ENCODE measurements at places on chromosomes 3 and 15.

DNA sequence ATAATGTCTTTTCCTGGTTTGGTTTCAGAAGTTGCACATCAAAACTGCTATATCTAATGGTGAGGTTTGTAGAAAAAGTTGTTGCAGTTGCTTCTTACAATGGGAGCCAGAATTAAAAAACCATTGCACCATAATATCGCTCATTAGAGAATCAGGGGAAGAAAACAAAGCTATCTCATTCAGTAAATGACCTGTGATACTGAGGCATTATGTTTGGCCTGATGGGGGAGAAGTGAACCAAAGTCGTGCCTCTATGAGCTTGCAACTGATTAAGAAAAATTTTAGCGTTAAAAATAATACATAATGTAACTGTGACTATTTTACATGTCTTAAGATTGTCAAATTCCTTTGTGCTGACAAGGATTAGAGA is 60.2 kb upstream of the ARHGEF26 start:
- no peak for DNase-seq

GRCh38 chr15:89693696-89694095 is 3.1 kb downstream of the WDR93 start:
- DNase-seq = no peak

GRCh38 chr3:11224870-11225229 is 47.3 kb upstream of the ATG7 start:
- no peak for DNase-seq

DNA sequence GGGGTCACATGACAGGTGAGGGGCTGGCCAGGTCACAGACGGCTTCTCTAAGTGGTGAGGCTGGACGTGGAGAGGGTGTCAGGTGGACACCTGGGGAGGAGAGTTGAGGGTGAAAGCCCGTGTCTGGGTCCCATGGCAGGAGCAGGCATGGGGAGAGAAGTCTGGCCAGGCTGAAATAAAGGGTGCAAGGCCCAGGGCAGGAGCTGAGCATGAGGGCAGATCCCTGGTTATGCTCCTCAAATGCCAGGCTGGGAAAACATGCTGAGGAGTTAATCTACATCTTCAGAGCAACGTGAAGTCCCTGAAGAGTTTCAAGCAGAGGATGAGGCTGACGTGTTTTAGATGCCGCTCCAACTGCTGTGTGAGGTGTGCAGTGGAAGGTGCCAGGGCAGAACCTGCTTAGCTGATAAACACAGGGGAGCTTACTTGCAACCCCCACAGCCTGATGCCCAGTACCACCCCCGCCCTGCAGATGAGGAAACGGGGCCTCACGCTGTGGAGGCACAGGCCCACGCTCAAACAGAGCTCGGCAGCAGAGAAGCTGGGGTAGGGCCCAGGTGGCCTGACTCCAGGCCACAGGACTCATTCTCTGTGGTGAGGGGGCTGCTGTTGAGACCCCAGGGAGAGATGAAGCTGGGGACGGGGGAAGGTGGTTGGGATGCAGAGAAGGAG is 40.5 kb downstream of the HCN4 start:
- no peak for DNase-seq

DNA sequence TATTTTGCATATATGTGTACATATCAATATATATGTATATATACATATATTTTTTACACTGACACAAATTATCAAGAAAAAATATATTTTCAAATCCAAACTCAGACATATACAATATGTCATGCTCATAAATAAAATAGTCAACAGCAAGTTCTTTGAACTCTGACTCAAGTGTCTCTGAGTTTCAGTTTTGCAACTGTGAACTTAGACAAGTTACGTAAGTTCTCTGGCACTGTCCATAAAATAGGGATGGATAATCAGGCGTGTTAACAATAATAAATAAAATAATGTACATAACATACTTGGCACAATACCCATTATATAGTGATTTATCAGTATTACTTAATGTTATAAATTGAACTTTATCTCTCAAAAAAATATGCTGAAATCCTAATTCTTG is 12.1 kb upstream of the XRN1 start:
- DNase-seq = no peak

GRCh38 chr3:70980646-70981170 is 602.8 kb downstream of the FOXP1 start:
- no peak for DNase-seq

DNA sequence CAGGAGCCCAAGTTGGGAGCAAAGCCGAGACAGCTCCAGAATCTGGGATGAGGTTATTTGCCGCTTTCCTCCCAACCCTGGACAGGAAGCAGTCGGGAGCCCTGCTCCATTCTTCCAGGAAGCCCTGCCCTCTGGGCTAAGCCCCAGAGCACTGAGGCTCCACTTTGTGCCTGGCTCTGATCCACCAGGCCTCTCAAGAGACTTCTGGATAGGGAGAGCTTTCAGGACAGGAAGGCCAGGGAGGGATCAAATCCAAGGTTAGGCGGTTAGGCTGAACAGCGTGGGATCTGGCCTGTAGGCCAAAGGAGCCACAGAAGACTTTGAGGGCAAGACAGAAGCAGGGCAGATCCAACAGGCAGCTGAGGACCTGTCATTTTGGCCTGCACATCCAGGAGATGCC is 835 bp downstream of the STOML1 start:
- DNase-seq = no peak

- DNase-seq = no peak
Observed at GRCh38 chr3:52181543-52181942, 16.4 kb upstream of the ALAS1 start.

DNA sequence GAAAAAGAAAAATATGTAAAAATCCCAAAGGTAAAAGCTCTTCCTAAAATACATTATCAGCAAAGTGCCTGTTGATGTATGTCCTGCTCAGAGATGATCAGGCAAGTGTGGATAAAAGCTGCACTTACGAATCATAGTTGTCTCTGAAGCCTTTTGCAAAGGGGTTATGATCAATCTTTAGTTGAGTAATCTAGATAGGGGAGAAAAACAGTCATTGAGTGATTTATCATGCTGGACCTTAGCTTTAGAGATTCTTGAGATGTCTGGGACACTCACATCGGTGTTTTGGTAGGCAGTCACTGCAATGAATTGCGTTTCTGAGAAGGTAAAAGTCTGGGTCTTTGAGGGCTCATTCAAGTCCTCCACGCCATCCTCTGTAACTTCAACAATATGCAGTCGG is 3.7 kb downstream of the EOMES start:
- DNase-seq = no peak

DNA sequence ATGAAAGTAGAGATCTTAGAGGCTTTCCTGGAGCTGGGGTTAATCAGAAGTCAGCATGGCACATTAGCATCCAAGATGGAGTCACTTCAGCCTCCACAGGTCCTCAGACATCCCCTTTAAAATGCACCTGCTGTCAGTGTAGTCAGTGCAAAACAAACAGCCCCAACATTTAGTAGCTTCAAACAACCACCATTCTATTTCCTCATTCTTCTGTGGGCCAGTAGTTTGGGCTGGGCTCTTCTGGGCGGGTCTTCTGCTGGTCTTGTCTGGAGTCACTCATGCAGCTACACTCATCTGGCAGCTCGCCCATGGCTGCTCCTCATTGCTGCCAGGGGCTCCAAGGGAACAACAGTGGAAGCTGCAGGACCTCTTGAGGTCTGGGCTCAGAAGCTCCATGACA is 99.9 kb downstream of the TLE3 start:
- no peak for DNase-seq

DNA sequence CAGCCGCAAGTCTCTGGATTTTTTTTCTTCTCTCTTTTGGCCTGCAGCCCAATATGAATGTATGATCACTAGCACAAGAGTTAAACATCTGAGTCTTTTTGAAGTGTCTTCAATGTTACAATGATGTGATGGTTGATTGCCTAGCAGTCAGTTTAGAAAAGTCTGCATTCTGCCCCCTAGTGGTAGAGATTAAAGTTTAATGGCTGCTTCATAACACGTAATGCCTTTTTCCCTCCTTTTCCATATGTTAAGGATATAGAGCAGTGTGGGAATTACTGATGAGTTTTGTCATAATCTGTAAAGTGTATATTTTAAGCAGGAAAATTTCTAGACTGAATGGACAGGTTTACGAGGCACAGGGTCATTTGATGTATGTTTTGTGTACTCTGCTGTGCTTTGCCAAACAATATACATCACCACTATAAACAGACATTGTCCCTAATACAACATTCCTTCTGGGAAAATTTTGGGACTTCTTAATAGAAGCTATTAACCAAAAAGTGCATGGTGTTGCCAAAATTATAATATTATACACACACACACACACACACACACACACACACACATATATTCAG is 1038.5 kb upstream of the NR2F2 start:
- no peak for DNase-seq

DNA sequence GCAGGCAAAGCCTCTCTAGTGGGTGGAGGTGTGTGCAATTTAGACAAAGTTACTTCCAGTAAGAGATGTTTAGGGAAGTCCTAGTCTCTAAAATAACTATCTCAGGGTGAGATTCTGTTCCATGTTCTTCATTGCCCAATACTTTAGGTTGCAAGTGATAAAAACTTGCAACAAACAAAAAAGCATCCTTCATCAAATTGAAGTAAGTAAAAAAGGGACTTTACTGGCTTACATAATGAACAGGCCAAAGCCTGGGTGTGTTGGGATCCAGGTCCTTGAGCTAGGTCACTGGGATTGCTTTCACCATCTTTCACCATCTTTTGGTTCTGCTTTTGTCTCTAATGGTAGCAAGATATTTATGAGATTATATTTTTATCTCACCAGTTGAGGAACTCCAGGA is 38.3 kb downstream of the CX3CR1 start:
- DNase-seq = no peak

DNA sequence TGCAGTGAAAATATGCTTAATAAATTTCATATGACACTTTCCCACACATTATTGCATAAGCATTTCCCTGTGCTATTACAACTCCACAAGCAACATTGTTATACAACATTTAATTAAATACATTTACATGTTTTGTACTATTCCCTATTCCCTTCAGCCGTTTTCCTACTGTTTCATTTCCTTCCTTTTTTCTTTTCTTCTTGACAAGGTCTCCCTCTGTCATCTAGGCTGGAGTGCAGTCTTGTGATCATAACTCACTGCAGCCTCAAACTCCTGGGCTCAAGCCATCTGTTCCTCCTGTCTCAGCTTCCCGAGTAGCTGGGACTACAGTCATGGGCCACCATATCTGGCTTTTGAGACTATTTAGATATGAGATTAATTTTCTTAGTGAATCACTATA is 254.7 kb downstream of the NFKBIZ start:
- DNase-seq = no peak

GRCh38 chr3:170128977-170129431 is 52.5 kb downstream of the PHC3 start:
- DNase-seq = no peak

- no peak for DNase-seq
Observed at GRCh38 chr3:29639578-29640290, 358.9 kb downstream of the RBMS3 start.

- DNase-seq = no peak
Observed at GRCh38 chr3:14216257-14217048, 37.8 kb downstream of the LSM3 start.
